Cortex of kidney (tissue), 1 donor: ENCODE measurements at places on chromosomes 1 and 21.

DNA sequence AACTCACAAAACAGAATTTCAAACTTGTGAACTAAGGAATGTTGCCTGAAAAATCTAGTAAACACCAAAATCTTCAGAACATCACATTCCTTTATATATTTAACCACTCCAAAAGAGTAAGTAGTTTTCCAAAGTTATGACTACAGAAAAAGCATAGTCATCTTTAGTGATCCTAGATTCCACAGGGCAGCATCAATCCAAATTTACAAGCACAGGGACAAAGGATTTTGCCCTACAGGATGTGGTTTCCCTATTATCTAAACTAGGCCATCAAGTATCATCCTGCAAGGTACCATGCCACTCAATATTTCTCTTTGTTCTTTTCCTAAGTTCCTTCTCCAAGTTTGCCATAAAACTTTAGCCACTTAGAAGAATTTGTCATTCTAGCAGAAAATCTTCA is 33.0 kb downstream of the COP1 start:
- DNase-seq: no peak

GRCh38 chr21:45949928-45950739 is 31.4 kb upstream of the COL6A1 start:
- DNase-seq: no peak

DNA sequence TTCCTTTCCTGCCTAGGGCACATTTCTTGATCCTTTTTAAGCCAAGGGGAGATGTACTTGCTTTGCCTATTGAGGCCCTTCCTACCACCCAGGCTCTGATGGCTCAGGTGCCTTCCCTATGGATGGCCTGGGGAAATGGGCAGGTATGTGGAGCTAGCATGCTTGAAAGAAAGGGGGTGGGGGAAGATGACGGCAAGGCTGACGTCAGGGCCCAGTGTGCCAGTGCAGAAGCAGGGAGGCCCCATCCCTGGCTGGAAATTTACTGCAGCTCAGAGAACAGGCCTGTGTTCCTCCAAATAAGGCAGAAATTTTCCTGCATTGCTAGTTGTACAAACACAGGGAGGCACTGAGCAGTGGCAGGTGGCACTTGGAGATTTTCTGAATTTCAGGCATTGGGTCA is 453.2 kb upstream of the VAMP3 start:
- DNase-seq: no peak

GRCh38 chr1:222404710-222405109 is 143.2 kb downstream of the HHIPL2 start:
- DNase-seq: no peak

- DNase-seq: no peak
Measured at GRCh38 chr1:88394958-88395357, 289.1 kb upstream of the PKN2 start.

DNA sequence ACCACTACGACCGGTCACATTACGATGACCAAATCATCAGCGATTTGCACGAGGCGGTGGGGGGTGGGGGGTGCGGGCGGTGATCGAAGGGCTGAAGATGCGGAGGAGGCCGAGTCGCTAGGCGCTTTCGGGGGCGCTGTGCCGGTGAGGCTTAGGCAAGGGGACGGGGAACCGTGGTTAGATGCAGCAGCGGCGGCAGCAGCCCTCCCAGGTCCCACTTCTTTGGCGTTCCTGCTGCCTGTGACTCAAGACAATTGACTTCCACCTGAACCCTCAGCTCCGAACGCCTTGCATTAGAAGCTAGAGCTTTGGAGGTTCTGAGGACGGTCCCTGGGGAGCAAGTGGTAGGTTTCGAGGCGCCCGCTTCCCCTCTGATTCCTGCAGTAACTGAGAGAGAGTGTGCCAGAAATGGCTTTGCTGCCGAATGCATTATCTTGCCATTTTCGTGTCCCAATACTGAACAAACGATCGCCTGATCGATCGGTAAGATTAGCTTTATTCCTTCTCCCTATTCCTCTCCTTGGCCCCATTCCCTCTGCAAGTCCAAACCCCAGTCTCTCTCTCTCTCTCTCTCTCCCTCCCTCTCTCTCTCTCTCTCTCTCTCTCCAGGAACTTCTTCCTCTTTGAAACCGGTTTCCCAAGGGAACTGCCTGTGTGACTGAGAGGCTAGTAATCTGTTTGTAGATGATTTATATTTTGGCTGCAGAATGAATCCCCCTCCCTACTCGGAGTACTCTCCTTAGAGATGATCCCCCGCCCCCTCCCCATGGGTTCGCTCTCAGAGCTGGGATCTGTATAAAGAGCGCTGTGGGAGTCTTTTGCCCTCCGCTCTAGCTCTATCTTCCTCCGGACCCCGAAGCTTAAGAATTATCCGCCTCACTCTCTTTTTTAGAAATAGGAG is 735 bp upstream of the BRINP3 start:
- DNase-seq: no peak

DNA sequence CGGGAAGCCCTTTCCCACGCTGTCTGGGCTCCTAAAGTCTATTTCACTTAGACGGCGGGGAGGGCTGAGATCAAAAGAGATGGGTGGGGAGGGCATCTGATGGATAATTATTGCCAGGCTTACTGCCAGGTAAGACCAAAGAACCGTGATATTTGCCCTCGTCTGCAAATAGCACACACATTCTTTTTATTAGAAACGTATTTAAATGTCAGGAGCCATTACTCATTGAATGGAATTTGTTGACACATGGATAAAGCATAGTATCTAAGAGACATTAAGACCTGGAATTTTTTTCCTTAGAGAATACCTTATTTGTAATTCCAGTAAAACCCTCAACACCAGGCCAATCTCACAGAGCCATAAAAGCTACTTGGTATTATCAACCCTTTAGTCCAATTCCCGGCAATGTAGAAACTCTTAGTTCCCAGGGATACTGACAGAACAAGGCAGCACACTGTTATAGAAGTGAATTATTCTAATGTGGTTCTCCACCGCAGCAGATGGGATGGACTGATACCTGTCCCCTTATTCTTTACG is 10.6 kb downstream of the URB1 start:
- no peak for DNase-seq

- no peak for DNase-seq
Measured at GRCh38 chr1:75188892-75189291, 54.7 kb downstream of the LHX8 start.

DNA sequence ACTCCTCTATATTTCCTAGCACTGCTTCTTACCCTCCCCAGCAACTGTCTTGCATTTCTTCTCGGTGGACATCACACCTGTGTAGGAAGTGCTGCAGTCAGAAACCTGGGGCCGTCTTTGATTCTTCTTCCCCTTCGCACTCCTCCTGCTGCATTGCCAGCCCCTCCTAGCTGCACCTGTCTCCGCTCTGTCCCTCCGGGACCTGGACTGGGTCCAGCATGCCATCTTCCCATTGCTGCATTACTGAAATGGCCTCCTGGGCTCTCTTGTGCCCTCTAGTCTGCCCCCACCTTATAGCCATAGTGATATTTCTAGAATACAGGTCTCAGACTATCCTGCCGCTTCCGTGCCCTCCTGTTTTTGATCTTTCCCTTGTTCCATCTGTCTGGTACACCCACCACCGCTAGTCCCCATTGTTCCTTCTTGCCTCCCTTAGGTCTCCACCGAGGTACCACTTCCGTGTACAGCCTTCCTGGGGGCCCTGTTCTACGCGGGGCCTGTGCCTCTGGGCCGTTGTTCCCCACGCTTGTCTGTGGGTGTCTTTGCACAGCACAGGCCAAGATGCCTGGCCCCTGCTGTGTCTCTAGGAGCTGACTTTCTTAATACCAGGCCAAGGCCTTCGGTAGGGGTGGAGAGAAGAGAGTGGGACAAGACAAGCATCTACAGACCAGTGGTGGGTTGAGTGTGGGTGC is 107.6 kb downstream of the GALNT2 start:
- no peak for DNase-seq

GRCh38 chr1:62043154-62043553 is 151.5 kb upstream of the L1TD1 start:
- no peak for DNase-seq
